ENCODE measurements at places on chromosomes 11 and 22.
A peak's percentile ranks its signal among the peaks of the same experiment; 100 is the strongest.

DNA sequence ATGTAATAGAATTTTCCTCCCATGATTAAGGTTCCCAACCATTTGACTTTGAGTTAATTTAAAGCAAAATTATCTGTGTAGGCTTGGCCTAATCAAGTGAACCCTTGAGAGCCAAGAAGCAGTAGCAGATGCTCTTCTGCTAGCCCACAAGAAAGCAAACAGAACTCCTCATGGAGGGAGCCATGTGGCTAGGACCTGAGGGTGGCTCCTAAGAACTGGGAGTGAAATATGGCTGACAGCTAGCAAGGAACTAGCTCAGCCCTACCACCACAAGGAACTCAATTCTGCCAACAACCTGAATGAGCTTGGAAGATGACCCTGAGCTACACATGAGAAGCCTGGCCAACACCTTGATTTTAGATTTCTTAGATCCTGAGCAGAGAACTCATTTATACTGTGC lies 167.7 kb downstream of the WNT11 start:
- no peak for DNase-seq

GRCh38 chr11:62545437-62546243 lies 966 bp downstream of the AHNAK start:
- peak; percentile 90 for DNase-seq

- DNase-seq: peak; percentile 38
Measured at GRCh38 chr11:28759311-28759710, 651.1 kb downstream of the METTL15 start.

- no peak for DNase-seq
Measured at GRCh38 chr22:23177197-23177596, 3.1 kb upstream of the BCR start.

DNA sequence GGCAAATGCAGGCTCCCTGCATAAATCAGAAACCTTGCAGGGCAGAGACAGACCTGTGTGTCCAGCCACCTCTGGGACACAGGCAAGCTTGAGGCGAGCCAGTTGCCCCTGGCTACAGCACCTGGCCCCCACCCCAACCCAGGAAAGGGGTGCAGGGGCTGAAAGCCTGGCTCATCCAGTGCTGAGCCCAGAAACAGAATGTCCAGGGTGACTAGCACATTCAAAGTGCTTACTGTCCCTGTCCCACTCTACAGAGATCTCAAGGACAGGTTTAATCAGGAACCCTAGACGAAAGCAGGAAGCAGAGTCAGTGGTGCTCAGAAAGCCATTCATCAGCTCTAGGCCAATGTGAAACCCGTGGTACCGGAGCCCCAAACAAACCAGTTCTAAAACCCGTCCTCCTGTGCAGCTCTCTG lies 31.9 kb downstream of the PLEKHA7 start:
- DNase-seq: no peak

DNA sequence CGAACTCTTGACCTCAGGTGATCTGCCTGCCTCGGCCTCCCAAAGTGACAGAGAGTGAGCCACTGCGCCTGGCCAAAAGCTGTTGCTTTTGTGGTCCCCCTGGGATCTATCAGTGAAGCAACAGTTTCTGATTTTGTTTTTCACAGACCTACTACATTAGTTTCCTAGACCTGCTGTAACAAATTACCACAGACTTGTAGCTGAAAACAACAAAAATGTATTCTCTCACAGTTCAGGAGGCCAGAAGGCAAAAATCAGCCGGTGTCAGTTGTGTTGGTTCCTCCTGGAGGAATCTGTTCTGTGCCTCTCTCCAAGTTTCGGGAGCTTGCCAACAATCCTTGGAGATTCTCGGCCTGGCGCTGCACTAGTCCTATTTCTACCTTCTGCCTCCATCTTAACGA lies 8.5 kb upstream of the SLC35C1 start:
- DNase-seq: no peak

- DNase-seq: peak; percentile 59
Measured at GRCh38 chr11:131025020-131025419, 108.7 kb upstream of the SNX19 start.

DNA sequence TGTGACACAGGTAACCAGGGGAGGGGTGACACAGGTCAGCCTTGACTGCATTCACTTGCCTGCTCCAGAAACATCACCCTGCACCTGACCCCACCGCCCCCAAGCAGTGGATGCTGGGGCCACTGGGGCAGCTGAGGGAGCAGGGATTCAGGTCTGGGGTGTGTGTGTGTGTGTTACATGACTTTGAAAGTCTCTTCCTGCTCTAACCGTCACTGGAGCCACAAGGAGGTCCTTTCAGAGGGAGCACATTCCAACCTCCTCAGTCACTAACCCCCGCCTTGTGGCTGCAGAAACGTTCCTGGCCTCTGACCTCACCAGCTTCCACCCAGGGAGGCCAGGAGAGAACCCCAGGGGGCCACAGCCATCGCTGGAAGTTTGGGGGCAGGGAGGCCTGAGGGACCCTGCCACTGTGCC lies 2.9 kb upstream of the FOSL1 start:
- DNase-seq: peak; percentile 93

DNA sequence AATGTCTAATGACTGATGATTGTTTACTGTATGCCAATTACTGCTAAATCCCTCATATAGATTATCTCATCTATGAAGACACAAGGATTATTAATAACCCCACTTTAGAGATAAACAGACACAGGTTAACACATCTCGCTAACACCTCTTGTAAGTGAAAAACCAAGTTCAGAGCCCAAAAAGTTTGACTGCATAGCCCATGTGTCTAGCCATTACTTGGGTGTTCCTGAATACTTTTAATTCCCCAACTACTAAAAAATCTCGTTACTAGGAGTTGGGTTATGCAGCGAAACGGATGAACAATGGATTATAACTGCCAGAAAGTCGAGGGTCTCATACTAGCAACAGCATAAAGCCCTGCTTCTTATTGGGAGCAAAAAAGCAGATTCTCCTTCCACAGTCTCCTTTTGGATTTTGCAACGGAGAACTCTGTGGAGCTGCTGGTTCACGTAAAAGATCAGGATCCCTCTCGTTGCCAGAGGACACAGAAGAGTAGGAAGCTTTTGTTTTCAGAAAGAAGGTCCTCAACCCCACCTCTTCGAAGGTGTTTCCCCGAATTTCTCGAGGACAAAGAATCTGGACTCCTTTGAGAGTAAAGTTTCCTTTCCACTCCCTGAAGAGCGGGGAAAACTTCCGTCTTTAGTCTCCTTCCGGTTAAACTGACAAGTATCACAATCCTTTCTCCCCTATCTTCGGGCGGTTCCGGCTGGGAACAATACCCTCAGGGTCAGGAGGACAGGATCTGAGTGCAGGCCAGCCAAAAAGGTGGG lies 979 bp downstream of the ZBED5 start:
- peak; percentile 30 for DNase-seq

DNA sequence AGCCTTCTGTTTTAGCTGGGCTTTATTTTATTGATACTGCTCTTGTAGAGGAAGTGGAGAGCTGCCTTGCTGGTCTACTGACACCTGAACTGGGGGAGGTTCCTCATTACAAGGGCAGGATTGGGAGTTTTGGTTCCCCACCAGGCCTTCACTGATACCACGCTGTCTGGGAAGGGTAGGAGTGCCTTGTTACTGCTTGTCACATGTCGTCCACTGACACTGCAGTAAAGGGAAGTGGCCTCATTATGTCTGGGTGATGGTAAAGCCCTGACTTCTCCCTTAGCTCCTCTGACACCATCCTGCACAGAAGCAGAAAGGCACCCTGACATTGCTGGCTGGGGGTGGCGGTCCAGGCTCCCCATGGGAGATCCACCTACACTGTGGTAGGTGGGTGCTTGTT lies 38.7 kb upstream of the ELF5 start:
- DNase-seq: no peak

DNA sequence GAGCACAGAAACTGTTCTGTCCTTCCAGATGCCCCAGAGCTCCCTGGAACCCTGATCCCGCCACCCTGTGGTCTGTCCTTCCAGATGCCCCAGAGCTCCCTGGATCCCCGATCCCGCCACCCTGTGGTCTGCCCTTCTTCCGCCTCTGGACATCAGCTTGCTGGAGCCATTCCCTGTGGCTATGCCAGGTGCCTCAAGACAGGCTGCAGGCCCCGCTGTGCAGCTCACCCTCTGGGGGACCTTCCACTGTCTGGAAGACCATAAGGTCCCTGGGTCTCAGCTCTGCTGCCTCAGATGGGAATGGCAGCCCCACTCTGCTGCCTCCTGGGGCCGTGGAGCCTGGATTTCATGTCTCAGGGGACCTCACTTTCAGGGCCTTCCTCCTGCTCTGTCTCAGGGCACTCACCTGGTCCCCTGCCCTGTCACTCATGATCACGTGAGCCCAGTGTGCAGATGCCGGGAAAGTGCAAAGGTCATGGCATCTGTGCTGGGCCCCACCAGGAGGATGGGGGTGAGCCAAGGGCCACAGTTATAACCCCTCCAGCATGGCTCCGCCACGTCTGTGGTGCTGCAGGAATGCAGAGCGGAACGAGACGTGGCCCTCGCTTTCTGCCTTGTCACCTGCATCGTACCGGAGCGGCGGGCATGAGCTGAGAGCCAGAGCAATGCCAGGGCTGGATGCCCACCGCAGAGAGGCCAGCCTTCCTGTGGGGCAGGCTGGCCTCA lies 1520.7 kb downstream of the BRD1 start:
- no peak for DNase-seq

DNA sequence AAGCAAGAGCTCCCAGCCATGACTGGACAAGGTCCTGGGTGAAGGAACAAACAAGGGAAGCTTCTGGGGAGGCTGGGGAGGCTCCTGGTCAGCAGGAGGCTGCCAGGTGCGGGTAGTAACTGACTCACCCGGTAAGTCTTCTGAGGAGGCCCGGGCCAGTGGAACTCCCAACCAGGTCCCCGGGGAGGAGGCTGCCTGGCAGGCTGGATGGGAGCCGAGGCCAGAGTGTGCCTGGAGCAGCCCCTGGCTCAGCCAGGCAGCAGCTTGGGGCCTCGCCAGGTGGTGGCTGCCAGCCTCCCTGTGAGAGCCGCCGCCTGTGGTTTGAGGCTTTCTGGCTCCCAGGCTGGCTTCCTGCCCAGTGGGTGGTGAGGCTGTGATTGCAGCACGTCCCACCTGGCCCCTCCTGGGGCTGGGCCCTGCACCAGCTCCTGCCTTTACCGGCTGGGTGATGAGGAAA lies 46.2 kb downstream of the IGF2 start:
- peak; percentile 18 for DNase-seq

DNA sequence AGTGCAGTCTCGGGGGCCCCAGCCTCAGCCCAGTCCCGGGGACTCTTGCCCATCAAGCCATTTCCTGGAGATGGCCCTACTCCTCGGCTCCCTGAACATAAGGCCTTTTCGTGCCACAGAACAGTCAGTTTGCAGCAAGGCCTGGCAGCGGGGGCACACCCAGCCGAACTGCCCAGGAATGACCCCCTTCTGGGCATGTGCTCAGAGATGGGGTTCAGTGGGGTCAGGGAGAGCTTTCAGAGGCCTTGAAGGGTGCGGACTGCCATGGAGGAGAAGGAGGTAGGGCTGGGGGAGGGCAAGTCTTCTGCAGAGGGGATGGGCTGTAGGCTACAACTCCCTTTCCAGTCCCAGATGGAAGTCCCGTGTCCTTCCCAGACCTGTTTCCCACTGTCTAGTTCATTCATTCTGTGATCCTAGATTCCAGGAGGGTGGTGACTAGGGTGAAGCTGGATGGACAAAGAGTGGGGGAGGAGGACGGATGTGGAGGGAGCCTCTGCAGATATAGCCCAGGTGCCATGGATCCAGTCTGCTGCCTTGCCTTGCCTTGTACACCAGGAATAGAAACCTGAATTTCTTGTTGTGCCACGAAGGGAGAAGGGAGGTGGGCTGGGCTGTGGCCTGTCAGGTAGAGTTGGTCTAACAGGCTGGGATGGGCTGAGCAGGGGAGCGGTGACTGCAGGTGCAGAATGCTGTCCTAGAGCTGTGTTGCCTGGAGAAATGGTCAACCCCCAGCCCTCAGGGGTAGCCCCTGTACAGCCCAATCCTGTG lies 14.2 kb upstream of the OMP start:
- no peak for DNase-seq

GRCh38 chr11:119783466-119784400 lies 54.7 kb upstream of the NECTIN1 start:
- no peak for DNase-seq

- no peak for DNase-seq
Measured at GRCh38 chr11:13952221-13952620, 10.3 kb upstream of the SPON1 start.

GRCh38 chr11:60825790-60826189 lies 16.1 kb upstream of the CCDC86 start:
- no peak for DNase-seq

Data from HCEC 1CT (cell line).